Vagina (tissue), 2 donors: ENCODE measurements at places on chromosomes 6 and 20. TPM values are rescaled to one million over a fixed set of nuclear protein-coding genes. Genes with fewer than 3 reads are reported as not detected.

The SLC24A3 gene
- 12.3 TPM for total RNA-seq

The GTSF1L gene
- not detected for total RNA-seq

DNA sequence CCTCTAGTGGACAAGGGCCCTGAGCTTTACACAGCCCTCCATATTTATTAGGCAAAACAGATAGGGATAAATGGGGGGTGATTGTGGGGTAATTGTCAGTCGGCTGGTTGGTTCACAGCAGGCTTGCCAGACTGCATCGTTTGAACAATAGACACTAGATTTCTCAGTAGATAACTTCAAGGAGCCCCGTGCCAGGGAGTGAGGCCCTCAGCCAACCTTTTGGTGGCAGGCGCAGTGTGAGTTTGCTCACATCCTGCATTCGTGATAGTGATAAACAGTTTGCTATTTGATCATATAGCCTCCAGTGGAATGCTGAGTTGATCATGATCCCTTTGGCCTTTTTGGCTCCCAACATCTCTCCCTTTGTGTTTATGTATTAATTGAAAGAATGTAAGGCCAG is 3.6 kb upstream of the ABHD12 start:
- no peaks in the 10 kb centered on the region for H3K27me3 ChIP-seq
- H3K4me1 ChIP-seq = peaks cover 12% of the 10 kb centered on the region
- H3K4me3 ChIP-seq = no peak overlapping the region
- no peak for DNase-seq
- H3K36me3 ChIP-seq = no peaks in the 10 kb centered on the region
- no peak overlapping the region for H3K27ac ChIP-seq

DNA sequence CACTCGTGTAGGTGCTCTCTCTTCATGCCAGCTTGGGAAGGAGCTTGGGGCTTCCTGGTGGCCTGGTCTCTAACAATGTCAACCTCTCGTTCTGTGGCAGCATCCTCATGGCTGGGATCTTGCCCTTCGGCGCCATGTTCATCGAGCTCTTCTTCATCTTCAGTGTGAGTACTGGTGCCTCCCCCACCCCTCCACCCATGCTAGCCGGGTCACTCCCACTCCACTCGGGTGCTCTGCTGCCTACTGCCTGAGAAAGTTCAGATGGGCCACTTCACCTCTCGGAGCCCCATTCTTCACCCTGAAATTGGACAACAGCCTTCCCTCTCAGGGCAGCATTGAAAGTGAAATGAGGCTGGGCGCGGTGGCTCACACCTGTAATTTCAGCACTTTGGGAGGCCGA is 48.8 kb downstream of the TM9SF4 start:
- H3K27me3 ChIP-seq = no peaks in the 10 kb centered on the region
- no peaks in the 10 kb centered on the region for H3K36me3 ChIP-seq
- H3K4me3 ChIP-seq = no peak overlapping the region

DNA sequence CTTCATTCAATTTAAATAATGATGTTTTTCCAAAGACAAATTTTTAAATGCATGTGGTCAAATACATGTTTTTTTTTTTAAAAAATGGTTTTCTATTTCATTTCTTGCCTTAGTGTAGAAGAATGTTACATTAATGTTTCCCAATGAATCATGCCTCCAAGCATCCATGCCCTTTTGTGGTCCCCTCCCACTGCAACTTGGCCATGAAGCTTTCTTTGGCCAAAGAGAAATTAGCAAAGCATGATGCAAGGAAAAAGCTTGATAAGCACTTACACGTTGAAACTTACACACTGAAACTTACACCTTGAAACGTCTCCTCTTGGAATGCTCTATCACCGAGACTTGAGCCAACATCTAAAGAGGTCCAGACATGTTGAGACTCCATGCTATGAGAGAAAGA is 93.0 kb upstream of the ELOVL5 start:
- no peak for DNase-seq
- H3K27me3 ChIP-seq = no peaks in the 10 kb centered on the region
- no peak overlapping the region for H3K27ac ChIP-seq
- H3K36me3 ChIP-seq = no peaks in the 10 kb centered on the region
- H3K4me3 ChIP-seq = no peak overlapping the region

DNA sequence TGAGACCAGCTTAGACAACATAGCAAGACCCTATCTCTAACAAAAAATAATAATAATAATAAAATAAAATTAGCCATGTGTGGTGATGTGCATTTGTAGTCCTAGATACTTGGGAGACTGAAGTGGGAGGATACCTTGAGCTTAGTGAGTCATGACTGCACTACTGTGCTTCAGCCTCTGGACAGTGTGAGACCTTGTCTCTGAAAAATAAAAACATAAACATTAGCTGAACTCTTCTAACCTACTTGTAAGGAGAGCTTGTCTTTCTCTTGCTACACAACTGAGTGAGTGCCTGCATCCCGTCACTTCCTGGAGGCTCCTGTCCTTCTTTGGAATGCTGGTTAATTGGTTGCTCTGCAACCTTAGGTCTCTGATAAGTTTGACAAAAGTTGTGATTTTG is 5.1 kb upstream of the DBNDD2 start:
- no peaks in the 10 kb centered on the region for H3K27me3 ChIP-seq
- H3K4me3 ChIP-seq = no peak overlapping the region
- H3K4me1 ChIP-seq = peaks cover 16% of the 10 kb centered on the region
- no peaks in the 10 kb centered on the region for H3K36me3 ChIP-seq
- no peak for DNase-seq

The POU5F1 gene
- 0.98 TPM for total RNA-seq

DNA sequence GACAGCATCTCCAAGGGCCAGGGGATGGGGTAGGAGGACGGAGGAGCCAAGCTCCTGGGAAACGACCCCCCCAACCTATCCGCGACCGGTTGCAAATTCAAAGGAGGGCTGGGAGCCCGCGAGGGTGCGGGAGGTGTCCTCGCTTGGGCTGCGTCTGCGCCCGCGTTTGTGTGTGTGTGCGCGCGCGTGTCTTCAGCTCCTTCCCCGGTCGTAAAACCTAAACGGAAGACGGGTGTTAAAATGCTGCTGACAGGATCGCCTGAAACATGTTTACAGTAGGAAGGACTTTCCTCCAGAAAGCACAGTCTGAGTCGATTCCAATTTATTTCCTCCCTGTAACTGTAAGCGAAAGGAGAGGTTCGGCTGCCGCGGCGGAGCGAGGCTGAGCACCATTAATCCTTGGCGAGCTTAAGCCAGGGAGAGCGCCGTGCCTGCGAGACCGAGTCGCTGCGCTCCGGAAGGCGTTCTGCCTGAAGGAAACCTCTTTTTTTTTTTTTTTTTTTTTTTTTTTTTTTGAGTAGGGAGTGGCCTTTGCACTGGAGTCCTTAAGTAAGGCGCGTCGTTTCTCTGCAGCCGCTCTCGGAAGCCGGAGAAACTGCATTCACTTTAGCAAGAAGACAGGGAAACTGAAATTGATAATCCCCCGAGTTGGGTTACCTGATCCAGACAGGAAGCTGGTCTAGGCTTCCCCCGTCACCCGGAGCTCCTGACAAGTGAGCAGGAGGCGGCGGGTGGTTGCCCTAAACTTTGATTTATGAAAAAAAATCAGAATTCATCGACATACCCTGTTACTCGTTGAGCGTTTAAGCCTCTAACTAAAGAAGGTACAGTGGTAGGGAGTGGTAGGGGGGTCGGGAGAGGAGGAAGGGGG is 4.8 kb upstream of the SOX4 start:
- H3K27ac ChIP-seq = peak overlapping the region; percentile 78
- H3K4me3 ChIP-seq = peak overlapping the region; percentile 66
- H3K4me1 ChIP-seq = peaks cover 20% of the 10 kb centered on the region
- no peaks in the 10 kb centered on the region for H3K27me3 ChIP-seq
- H3K36me3 ChIP-seq = no peaks in the 10 kb centered on the region

GRCh38 chr20:62120990-62121775 is 1.1 kb upstream of the LSM14B start:
- peak overlapping the region; percentile 89 for H3K27ac ChIP-seq
- peaks cover 30% of the 10 kb centered on the region for H3K4me1 ChIP-seq
- H3K4me3 ChIP-seq = peak overlapping the region; percentile 69

GRCh38 chr20:14332866-14333265 is 4.5 kb downstream of the FLRT3 start:
- H3K27ac ChIP-seq = no peak overlapping the region
- no peak overlapping the region for H3K4me3 ChIP-seq
- no peaks in the 10 kb centered on the region for H3K36me3 ChIP-seq
- H3K27me3 ChIP-seq = no peaks in the 10 kb centered on the region
